ENCODE measurements at places on chromosomes 2 and 18. TPM values are rescaled to one million over a fixed set of nuclear protein-coding genes. Genes with fewer than 3 reads are reported as not detected.
A peak's percentile ranks its signal among the peaks of the same experiment; 100 is the strongest.

Gene NRP2
- polyA plus RNA-seq, result 106 TPM

Gene PLGLB2
- 4.5 TPM for polyA plus RNA-seq

Gene CHRNG
- polyA plus RNA-seq, result not detected

- no peak for DNase-seq
Observed at GRCh38 chr2:53944542-53944941, 26.3 kb downstream of the PSME4 start.

DNA sequence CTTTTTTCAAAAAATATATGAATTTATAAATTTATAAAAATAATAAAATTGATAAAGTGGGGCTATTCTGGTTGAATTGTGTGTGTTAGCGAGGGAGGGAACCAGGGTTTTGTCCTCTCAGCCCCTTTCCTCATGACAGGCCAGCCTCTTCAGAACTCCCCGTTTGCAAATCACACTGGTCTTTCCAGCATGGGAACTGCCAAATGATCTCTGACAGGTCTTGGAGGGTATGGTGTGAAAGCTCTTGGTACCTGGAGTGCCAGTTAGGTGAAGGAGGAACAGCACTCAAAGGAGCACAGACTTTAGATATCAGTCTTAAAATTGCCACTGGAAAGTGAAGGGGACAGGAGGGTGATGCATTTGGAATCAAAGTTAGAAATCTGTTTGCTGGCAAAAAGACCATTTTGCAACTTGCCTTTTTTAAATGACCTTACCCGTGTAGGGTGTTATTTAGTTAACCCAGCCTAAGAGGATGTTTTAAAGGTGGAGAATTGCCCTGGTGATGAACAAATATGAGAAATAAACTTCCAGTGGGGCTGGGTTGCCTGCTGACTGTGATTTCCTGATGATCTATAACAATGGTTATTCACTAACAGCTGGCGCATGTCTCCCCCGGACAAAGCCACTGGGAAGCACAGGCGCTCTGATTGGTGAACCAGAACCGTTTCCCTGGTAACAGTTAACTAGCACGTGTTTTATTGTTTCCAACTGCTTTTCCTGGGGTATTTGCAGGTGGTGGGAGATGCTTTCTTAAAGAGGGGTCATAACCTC, 85.3 kb upstream of the EFEMP1 start:
- DNase-seq, result peak; percentile 72
